Progenitor cell of endocrine pancreas (in vitro differentiated cells): ENCODE measurements at places on chromosomes 12 and 14.

- DNase-seq, result no peak
These were observed 144.8 kb downstream of the PIWIL1 start for GRCh38 chr12:130482448-130482847.

- DNase-seq, result no peak
These were observed 1044.3 kb downstream of the FLRT2 start for GRCh38 chr14:86574051-86574777.

DNA sequence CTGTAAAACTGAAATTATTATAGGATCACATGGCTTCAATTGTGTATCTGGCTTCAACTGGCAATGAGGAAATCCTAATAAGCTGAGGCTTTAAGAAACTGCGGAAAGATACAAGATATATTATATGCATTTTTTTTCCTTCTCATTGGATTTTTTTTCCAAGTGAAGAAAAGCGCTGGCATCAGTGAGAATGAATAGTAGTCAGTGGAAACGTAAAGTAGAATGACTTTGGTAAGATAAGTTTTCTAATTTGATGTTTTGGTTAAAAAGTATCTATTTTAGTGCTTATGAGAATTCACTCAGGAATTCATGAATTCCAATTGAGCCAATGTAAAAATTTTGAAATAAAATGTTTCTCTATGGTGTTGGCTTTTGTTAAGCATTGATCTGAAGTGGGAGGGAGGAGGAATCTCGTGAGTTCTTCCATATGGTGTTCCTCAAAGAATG lies 173.5 kb upstream of the FRMD6 start:
- DNase-seq, result no peak

GRCh38 chr12:28830491-28830890 lies 318.6 kb upstream of the FAR2 start:
- DNase-seq, result no peak

GRCh38 chr12:1073652-1074051 lies 82.6 kb downstream of the ERC1 start:
- DNase-seq, result no peak

- DNase-seq, result no peak
These were observed 254.3 kb downstream of the MSRB3 start for GRCh38 chr12:65532764-65533163.

- no peak for DNase-seq
These were observed 795 bp upstream of the ACOT2 start for GRCh38 chr14:73567951-73568885.

DNA sequence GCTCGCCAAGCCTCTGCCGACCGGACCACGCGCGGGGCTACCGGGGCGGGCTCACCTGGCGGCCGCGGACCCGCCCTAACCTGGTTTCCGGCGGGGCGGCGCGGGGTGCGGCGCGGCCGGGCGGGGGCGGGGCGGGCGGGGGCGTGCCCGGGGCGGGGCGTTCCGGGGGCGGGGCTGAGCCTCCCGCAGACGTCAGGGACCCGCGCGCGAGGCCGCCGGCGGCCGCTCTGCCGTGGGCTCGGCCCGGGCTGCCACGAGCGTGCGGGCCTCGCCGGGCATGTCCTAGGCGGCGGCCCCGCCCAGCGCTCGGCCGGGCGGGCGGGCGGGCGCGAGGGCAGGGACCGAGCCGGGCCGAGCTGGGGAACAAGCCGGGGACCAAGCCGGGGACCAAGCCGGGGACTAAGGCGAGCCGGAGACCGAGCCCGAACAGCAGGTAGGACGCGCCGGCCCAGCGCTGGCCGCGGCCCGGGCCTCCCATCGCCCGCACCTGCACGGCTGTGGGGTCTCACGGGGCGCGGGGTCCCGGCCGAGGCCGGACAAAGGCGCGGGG lies at the start of gene CEP170B:
Gene CEP170B, plus strand, starts transcription at position 188 of the 550 bp plus-strand sequence. CDS start 3,183 bp downstream, outside the sequence.
- peak; percentile 41 for DNase-seq

DNA sequence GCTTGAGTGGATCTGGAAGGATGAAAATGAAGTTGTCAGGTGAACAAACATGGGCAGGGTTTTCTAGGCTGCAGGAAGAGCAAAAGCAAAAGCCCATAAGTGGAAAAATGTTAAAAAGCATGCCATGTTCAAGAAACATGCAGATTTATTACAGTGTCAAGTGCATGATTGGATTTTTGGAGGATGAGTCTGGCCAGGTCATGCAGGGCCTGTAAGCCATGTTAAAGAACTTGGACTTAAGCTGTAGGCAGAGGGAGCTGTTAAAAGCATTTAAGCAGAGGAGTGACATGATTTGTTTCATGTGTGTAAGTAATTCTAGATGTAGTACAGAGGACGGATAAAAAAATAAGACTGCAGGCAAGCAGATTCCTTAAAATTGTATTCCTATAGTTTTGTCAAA lies 16.3 kb upstream of the SINHCAF start:
- DNase-seq, result no peak

DNA sequence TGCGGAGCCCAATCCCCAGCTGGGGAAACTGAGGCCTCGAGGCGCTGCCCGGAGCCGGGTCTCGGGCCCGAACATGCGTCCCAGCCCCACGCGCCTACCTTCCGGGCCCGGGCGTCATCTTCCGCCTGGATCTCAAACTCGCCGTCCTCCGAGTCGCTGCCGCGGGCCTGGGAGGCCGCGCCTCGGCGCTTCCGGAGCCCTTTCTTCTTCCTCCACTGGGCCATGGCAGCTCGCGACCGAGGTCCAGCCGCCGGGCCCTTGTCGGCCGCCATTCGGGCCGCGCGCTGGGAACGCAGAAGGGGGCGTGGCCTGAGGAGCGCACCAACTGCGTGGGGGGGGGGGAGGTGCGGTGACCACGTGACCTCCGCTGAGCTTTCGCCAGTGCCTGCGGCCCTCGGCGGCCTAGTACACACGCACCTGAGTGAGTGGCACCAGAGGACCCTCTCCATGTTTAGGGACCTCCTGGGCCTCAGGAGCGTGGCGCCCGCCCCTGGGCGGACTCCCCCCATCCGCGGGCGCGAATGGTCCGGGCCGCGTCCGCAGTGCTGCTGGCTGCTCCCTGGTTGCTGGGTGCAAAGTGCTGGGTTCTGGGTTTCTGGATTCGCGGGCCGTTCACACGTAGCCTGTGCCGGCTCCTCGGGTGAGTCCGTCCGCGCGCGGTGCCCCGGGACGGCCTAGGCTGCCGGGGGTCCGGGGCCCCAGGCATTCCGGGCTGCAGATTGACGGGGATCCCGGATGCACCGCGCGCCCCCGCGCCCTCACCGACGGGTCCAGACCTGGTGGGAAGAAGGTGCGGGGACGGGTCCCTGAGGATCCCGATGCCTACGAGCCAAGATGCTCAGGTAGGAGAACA lies at the start of the genes DDX54 and RITA1:
Gene DDX54, minus strand, starts transcription at position 299 of the 853 bp plus-strand sequence. Its CDS starts 27 bp downstream, at position 272.
Gene RITA1, plus strand, starts transcription at position 542 of the 853 bp plus-strand sequence. CDS start 1,026 bp downstream, outside the sequence.
- DNase-seq, result peak; percentile 84

- DNase-seq, result no peak
These were observed 132.6 kb downstream of the TMEM132D start for GRCh38 chr12:129771238-129771637.

- DNase-seq, result no peak
These were observed 3.2 kb upstream of the SOCS2 start for GRCh38 chr12:93569301-93569655.

DNA sequence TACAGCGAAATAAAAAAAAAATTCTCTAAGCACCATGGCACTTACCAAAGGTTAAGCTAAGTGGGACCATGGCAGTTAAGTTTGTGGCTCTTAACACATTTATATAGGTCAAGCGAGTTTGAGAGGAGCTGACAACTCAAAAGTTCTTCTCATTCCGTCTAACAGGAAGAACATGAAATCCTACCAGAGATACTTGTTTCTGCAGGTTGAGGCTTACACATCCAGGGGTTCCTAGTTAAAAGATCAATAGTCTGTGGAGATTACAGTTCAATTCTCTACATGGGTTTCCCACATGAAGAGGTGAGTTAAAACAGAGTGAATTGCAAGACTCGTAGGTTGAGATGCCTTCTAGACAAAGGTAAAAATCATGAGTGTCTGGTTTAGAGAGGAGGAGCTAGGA lies 142.6 kb downstream of the EMP1 start:
- DNase-seq, result no peak

DNA sequence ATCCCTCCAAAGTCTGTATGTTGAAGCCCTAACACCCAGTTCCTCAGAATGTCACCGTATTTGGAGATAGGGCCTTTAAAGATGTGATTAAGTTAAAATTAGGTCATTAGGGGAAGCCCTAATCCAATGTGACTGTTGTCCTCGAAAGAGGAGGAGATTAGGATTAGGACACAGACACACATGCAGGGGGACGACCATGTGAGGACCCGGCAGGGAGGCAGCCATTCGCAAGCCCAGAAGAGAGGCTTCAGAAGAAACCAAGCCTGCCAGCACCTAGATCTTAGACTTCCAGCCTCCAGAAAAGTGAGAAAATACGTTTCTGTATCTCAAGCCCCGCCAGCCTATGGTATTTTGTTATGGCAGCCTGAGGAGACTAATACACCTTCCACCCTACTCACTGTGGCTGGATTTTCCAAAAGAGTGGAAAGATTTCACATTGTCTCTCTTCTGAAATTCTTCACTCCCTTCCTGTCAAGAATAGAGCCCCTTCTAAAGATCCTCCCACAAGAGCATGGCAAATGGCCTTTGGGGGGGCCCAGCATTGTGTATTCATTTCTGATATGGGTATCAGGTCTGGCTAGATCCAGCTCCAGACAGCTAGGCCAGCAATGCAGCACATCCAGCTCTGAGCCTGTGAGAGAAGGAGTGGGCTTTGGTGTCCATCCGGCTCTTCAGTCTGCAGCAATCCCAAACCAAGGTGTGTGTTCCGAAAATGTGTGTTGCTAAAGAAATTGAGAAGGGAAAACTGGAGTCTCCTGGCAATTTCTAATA lies 15.4 kb upstream of the UBC start:
- no peak for DNase-seq

DNA sequence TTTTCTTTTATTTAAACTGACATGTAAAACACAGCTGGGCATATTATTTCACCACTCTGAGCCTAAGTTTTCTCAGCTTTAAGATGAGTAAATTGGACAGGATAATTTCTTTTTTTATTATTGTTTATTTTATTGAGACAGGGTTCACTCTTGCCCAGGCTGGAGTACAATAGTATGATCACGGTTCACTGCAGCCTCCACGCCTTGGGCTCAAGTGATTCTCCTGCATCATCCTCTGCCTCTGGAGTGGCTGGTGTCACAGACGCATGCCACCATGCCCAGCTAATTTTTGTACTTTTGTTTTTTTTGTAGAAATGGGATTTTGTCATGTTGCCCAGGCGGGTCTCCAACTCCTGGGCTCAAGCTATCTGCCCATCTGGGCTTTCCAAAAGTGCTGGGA lies 12.7 kb downstream of the BMAL2 start:
- DNase-seq, result no peak

DNA sequence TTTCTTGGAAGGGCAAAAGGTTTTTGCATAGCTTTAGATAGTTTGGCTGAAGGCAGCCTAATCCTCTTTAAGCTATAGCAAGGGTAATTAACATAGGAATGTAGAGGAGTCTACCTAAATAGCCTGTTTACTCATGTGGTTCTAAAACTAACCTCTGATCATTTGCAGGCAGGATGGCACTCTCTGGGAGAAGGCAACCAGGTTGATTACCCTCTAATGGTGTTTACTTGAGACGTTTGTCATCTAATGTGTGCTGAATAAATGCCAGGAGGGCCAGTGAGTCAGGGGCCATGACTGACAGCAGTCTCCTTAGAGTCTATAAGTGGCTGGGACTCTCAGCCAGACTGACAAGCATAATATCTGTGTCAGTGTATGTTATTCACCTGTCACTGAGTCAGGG lies 286.4 kb downstream of the PCNX1 start:
- no peak for DNase-seq

DNA sequence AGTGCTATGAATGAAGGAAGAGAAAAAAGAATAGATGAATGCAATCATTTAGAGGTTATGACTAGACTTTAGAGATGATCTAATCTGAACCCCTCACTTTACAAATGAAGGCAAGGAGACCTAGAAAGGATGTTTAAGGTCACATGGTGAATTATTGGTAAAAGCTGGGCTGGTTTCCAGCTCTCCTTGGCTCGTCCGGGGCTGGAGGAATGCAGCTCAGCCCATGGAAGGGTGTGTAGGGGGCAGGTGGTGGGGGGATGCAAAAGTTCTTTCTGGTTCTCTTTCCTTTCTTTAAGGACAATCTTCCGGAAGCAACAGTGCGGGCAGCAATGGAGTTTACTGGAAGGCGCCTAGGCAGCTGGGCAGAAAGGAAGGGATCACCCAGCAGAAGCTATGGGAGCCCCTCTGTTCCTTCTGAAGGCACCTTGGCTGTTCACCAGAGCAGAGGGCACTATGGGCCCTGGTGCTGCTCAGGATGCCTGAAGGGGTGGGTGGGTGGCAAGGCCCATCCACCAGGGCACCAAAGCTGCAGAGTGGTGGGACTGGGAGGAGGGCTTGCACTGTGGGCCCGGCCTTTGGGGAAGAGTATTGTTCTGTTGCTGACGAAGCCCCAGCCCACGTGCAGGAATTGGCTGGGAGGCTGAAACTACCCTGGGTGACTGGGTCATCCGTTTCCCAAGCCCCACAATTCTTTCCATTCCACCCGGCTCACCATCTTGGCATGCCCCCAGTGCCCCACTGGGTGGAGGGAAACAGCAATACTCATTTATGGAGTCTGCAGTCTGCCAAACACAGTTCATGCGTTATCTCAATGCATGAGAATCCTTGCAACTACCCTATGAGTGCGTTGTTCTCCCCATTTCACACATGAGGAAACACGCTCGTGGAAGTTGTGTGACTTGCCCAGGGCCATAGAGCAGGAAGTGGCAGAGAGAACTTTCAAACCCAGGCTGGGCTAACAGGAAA lies 78.2 kb downstream of the IRF2BPL start:
- DNase-seq, result no peak

DNA sequence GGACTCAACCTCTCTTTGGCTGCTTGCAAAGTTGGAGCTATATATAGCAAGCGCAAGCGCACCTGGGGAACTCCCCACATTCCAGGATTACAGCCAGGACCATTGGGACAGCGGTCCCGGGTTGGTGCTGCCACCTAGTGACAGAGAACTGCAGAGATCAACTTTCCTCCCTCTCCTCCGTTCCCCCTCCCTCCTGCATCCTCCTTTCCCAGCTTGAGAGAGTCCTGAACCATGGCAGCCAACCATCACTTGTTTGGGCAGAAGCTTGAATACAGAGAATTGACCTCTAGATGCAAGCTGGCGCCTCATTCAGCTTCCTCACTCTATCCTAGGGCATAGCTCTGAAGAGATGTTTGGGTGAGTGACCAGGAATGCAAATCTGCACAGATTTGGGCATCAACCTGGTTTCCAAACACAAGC lies 17.4 kb upstream of the FLVCR2 start:
- peak; percentile 73 for DNase-seq

DNA sequence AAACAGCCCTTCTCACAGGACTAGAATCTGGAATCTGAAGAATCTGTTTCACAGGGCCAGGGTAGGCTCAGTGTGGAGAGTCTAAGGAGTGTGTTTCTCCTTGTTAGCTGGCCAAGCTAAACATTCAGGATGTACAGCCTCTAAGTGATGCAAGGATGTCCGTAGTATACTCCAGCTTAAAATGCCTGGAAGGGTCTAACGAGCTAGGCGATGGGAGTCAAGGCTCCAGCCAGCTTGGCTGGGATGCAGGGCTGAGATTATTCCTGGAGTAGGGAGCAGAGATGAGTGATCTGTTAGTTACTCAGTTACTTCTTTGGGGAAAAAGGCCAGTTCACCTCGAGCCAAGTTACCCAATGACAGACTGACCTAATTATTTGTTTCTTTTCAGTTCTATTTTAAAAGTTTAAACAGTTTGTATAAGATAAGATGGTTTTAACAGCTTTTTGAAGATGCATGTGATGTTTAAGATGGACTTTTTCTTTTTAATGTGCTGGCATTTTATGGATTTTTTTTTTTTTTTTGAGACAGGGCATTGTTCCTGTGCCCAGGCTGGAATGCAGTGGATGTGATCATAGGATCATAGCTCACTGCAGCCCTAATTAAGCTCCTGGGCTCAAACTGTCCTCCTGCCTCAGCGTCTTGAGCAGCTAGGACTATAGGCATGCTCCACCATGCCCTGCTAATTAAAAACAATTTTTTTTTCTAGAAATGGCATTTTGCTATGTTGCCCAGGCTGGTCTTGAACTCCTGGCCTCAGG lies 41.1 kb downstream of the SYNE2 start:
- no peak for DNase-seq
